MM.1S (cell line): ENCODE measurements at places on chromosomes 2 and 18.

GRCh38 chr2:31148514-31148913 lies 10.3 kb upstream of the GALNT14 start:
- no peak overlapping the region for H3K4me3 ChIP-seq
- no peaks in the 10 kb centered on the region for H3K27me3 ChIP-seq
- peaks cover 12% of the 10 kb centered on the region for H3K4me1 ChIP-seq
- H3K27ac ChIP-seq = no peak overlapping the region
- no peak for DNase-seq

DNA sequence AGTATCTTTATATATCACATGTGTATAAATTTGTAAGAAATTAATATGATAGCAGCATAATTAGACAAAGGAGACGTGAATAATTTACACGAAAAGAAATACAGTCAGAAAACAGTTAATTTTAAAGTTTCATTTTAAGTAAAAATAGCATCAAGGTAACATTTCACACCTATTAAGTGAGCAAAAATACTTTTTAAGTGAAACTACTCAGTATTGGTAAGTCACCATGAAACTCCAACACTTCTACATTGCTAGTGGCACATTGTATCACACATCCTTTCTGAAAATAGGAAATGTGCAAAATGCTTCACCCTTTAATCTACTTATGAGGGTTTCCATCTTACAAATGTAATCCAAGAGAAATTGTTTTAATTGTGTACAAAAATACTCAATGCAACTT lies 287.9 kb upstream of the EPAS1 start:
- H3K4me3 ChIP-seq = no peak overlapping the region
- no peaks in the 10 kb centered on the region for H3K27me3 ChIP-seq
- H3K36me3 ChIP-seq = no peaks in the 10 kb centered on the region

DNA sequence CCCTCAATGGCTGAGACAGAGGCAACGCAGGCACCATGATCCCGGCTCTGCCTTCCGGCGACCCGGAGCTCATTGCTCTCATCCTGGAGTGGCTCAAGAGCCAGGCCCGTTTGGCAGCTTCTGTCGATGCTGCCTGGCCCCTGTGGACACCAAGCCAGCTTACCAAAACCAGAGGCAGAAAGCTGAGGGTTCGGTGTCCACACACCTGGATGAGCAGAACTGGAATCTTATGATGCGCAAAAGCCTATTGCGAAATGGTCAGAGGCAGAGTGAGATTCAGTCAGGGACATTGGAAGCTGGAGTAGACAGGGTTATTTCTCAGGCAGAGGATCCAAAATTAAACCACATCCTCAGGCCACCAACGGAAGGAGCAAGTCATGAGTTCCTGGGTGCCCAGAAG lies 34.9 kb upstream of the TGIF1 start:
- no peaks in the 10 kb centered on the region for H3K36me3 ChIP-seq
- no peak for DNase-seq
- H3K4me3 ChIP-seq = no peak overlapping the region
- H3K27ac ChIP-seq = no peak overlapping the region
- H3K4me1 ChIP-seq = no peaks in the 10 kb centered on the region

- DNase-seq = peak; percentile 19
- H3K4me1 ChIP-seq = peaks cover 9% of the 10 kb centered on the region; the same call in 1 of the 2 replicates
- H3K4me3 ChIP-seq = peak overlapping the region; percentile 76
Measured at GRCh38 chr2:108449410-108450130, 564 bp downstream of the GCC2 start.

GRCh38 chr18:21897811-21898210 lies 157.2 kb downstream of the MIB1 start:
- no peak overlapping the region for H3K4me3 ChIP-seq
- no peaks in the 10 kb centered on the region for H3K27me3 ChIP-seq
- DNase-seq = peak; percentile 52
- H3K4me1 ChIP-seq = no peaks in the 10 kb centered on the region
